ENCODE measurements at places on chromosomes 6 and 20.

DNA sequence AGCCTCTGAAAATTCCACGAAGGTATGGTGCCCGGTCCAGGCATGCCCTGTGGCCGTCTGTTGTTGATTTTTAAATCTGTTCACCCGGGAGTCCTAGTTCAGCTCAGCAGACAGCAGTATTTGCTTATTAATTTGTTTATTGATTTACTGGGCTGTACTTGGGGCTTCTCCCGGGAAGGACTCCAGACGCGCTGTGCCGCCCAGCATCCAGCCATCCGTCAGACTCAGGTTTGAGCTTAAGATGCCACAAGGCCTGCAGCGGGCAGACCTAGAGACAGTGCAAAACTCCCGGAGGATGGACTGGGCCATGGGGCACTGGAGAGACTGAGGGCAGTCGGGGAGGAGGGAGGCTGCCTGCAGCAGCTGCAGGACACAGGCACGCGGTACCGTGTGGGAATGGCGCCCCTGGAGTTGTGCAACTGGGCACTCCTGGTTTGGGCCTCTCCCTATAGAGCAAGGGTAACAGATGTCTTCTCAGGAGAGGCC, 17.3 kb upstream of the CCDC167 start:
- no peak for DNase-seq

DNA sequence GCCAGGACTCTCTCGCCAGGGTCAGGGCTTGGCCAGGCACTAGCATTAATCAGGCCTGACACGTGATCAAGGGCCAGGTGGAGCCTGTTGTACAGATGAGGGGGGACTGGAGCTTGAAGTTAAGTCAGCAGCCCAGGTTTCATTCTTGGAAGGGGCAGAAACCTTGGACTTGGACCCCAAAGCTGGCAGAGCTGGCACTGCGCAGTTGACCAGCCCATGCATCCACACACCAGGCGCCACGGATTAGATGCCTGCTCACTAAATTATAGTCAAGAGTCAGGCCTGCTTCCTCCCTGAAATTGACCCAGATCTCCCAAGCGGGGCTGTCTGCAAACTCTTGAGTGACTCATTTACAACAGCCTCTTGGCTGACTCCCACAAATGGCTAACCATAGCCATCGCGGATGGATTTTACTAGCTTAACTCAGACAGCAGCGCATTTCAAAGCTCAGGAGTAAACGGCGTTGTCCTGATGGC, 4.1 kb upstream of the TAF4 start:
- no peak for DNase-seq

DNA sequence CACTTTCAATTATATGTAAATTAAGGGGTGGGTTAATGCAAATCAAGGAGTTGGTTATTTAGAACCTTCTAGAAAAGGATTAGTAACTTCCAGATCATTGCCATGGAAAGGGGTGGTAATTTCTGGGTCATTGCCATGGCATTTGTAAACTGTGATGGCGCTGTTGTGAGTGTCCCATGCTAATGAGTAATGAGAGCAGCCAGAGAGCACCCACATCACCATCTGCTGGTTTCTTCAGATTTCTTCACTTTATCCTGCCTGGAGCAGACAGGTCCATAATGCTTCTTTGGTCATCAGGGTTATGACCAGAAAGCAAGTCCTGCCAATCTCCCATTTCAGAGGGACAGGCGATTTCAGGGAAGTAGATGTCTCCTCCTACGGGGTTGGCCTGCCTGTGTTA, 311.3 kb upstream of the CNR1 start:
- DNase-seq, result no peak

DNA sequence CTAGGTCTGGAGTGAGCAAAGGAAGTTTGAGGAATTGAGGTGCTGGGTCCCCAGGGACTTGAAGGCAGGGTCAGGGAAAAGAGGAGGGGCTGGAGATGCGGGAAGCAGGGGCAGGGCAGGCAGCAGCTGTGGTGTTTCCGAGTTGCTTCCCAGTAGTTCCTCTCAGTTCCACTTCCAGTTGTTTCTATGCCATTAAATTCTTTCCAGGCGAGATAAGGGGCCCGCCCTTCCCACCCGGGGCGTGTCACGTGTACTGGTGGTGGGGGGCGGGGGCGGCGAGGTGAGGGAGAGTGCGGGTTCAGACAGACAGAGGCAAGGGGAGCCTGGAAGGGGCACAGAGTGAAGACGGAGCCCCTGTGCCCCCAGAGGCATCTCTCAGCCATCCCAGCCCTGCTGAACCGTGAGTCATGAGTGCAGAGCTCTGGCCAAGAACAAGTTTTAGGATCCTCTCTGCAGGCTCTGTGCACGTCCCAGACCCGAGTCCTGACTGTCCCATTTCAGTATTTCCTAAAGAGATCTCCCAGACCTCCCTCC, 977 bp downstream of the TNXB start:
- DNase-seq, result no peak

- DNase-seq, result no peak
These were observed 148.4 kb upstream of the FBXL4 start for GRCh38 chr6:99096170-99096569.
